Activated CD4-positive, alpha-beta T cell treated with anti-CD3 and anti-CD28 coated beads, Interleukin-2, amount 50 U/mL, for 24 hours (primary cell): ENCODE measurements at places on chromosomes 6 and 20.

GRCh38 chr6:130676077-130676772, 151.0 kb upstream of the SMLR1 start:
- no peak for DNase-seq

DNA sequence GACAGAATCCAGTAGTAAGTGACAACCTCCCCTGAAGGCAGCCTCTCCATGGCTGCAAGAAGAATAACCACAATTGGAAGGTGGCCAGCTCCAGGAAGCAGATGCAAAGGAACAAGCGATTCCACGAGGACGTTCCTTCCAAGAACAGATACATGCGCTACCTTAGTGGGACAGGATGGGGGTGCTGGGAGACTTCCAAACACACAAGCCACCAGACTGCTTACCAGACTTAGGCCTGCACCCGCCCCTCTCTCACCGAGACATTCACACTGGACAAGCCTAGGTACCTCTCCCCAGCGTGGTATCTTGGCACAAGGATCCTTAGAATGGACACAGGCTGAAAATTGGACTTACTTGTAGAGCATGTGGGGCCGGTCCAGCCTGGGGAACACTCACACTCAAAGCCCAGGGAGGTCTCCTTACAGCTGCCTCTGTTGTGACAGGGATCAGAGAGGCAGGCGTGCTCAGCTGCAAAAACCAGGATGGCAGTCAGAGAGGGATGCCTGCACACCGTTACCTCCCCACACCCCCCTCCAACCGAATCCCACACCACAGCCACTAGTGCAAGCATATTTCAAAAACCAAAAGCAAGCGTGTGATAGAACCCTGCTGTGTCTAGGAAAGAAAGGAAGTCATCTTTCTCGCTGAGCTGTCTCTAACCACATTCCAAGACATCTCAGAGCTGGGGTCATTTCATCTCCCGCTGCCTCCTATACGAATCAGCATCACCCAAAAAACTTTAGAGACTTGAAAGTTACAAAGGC, 22.4 kb downstream of the JAG1 start:
- DNase-seq, result no peak

DNA sequence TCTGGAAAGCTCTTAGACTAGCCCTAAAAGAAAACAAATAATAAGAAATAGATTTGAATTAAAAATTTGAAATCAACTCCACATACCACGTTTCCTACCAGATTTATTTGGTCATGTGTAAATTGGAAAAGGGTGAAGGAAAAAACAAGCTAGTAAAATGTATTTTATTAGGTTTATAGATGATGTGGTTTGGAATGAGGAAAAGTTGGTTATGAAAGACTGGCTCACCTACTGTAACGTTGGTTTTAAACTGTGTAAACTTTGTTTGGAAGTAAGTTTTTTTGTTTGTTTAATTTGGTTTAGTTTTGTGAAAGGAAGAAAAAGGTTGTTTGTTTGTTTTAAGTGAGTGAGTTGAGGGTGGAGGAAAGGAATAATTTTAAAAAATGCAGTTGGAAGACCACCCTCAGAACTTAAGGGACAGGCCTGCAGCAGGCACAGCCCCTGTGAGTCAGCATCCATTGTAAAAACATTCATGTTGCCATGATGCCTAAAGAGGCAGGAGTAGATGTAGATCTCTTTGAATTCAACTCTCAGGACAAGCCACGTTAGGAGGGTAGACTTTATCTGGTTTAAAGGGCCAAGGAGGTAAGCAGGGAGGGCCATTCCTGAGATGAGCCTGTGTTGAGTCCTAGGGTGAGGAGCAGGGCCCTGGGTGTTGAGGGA, 93.7 kb upstream of the SCGN start:
- no peak for DNase-seq

DNA sequence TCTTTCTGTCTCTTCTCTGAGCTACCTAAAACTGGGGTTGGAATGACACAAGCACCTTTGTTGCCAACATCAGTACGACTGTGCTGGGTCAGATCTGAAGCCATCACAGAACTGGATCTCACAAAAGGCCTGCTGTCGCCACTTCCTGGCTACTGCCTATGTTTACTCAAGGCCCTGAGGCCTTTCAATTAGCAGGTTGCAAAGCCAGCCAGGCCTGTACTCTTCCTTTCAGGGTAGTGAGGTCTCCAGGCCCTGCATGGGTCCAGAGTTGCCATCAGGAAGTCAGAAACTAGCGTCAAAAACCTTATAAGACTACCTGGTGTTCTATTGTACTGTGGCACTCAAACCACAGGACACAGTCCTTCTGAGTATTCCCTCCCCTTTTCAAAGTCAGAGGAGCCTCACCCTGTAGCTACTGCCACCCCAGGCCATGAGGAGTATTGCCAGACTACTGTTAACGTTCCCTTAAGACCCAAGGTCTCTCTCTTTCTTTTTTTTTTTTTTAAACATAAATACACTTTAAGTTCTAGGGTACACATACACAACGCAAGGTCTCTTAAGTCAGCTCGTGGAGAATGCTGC, 937.4 kb upstream of the GJE1 start:
- no peak for DNase-seq

- no peak for DNase-seq
Observed at GRCh38 chr6:15551798-15552197, 111.0 kb downstream of the DTNBP1 start.

- no peak for DNase-seq
Observed at GRCh38 chr6:39524007-39524406, 201.2 kb downstream of the KIF6 start.

DNA sequence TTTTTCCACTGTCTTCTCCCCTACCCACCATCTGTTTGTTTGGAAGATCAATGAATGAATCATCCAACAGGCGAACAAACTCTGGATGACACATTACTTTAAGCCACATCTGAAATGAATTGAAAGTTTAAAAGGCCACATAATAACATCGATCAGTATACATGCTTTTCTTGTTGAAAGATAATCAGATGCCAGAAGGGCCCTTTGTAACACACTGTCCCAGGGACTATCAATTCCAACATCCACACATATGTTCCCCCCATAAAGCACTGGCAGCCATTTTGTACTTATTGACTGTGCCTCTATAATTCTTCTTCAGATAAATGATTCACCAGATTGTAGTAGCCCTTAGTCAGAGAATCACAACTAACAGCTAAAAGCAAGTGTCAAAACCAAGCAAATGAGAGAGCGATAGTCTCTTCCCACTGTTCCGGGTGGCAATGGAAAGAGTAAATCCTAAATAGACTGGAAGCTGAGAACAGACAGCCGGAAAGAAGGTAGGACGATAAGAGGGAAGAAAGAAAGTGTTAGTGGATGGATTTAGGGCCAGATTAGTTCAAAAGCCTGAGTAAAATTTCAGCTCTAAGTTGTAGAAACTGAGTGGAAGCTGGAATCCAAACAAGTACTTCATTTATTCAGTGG, 184.9 kb upstream of the TENT5A start:
- no peak for DNase-seq
